ENCODE measurements at places on chromosomes 1 and 21.

- peaks cover 22% of the 10 kb centered on the region for H3K36me3 ChIP-seq
- no peak for DNase-seq
- no peaks in the 10 kb centered on the region for H3K27me3 ChIP-seq
Observed at GRCh38 chr1:46583494-46583893, 20.6 kb downstream of the MKNK1 start.

- H3K27ac ChIP-seq = no peak overlapping the region
- no peak for DNase-seq
- no peaks in the 10 kb centered on the region for H3K4me1 ChIP-seq
- no peaks in the 10 kb centered on the region for H3K36me3 ChIP-seq
- H3K4me3 ChIP-seq = no peak overlapping the region
Observed at GRCh38 chr1:28115267-28115666, 26.9 kb upstream of the EYA3 start.

DNA sequence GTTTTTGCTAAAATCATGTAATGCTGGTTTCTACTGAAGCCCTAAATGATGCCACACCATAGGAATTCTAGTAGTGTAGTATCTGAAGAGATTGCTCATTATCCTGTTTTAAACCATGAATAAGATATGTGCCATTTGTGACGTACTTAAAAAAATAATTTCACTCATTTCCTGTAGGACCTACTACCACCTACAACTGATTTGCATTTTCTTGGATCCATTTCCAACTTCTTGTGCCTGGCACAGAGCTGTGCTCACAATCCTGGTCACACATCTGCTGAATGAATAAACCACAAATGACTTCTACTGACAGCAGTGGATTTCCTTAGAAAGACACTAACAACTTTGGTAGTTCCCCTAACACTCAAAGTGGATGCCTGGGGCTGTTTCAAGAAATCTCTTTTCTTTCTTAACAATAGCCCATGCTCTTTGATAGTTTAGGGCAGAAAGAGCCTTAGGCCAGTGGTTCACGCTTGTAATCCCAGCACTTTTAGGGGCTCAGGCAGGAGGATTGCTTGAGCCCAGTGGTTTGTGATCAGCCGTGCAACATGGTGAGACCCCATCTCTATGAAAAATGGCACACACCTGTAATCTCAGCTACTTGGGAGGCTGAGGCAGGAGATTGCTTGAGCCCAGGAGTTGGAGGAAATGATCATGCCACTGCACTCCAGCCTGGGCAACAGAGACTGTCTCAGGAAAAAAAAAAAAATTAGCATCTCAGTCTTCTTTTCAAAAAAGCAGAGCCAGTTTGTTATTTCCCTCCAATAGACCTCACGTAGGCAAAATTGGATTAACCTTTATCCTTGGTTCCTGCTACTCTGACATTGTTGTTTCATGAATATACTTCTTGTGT, 13.0 kb upstream of the BATF3 start:
- no peak for DNase-seq
- H3K4me1 ChIP-seq = no peaks in the 10 kb centered on the region
- no peak overlapping the region for H3K4me3 ChIP-seq
- H3K36me3 ChIP-seq = no peaks in the 10 kb centered on the region

- H3K27ac ChIP-seq = no peak overlapping the region
- no peak overlapping the region for H3K4me3 ChIP-seq
- no peak for DNase-seq
- peaks cover 6% of the 10 kb centered on the region for H3K4me1 ChIP-seq
Observed at GRCh38 chr1:160780398-160780755, 15.6 kb upstream of the LY9 start.

- DNase-seq = no peak
- H3K4me3 ChIP-seq = no peak overlapping the region
- H3K27me3 ChIP-seq = no peaks in the 10 kb centered on the region
- H3K27ac ChIP-seq = no peak overlapping the region
- H3K36me3 ChIP-seq = peaks cover 8% of the 10 kb centered on the region
Observed at GRCh38 chr21:45517249-45518065, 24.8 kb downstream of the SLC19A1 start.

DNA sequence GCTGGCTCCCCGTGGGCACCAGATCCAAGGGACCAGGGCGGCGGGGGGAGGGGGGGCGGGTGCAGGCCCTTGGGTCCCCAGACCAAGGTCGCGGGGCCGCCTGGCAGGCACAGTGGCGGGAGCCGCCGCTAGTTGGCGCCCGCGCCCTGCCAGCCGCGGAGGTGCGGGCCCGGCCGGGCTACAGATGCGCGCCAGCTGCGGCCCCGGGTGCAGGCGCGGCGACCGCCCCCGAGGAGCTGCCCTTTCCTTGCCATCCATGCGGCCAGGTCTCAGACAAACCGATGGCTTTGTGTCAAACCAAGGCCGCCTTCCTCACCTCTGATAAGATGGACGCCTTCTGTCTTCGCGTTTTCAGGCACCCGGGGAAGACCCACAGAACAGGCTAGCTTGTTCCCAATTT, 2.2 kb upstream of the RUNX3 start:
- no peak overlapping the region for H3K4me3 ChIP-seq
- H3K27ac ChIP-seq = no peak overlapping the region
- H3K4me1 ChIP-seq = peaks cover 26% of the 10 kb centered on the region
- no peaks in the 10 kb centered on the region for H3K27me3 ChIP-seq

DNA sequence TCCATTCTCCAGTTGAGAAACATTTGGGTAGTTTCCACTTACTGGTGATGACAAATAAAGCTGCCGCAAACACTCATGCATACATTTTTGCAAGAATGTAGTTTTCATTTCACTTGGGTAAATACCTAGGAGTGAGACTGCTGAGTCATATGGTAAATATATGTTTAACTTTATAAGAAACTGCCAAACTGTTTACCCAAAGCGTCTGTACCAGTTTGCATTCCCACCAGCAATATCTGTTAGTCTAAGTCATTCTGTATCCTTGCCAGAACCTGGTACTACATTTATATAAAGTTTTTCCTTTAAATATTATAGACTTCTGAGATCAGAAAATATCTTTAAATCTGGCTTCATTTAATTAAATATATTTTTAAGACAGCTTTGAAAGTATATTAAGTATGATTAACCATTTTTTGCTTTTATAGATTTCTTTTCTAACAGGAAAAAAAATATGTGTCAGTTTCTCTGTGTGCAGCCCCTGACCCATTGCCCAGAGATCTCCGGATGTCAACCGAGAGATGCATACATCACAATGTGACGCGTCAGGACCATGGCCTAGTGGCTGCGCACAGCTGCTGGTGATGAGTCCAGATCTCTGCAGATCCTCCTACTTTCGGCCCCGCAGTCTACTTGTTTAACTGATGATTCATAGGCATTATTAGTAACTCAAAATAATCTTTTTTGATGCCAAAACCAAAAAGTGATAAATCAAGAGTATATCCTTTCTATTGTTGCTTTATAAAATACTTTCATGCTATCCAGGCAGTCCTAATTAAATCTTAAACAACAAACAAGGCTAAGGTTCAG, 227.1 kb upstream of the MAP1LC3C start:
- no peaks in the 10 kb centered on the region for H3K27me3 ChIP-seq
- no peak for DNase-seq
- no peak overlapping the region for H3K27ac ChIP-seq
- no peaks in the 10 kb centered on the region for H3K36me3 ChIP-seq
- H3K4me1 ChIP-seq = no peaks in the 10 kb centered on the region
- H3K4me3 ChIP-seq = no peak overlapping the region

DNA sequence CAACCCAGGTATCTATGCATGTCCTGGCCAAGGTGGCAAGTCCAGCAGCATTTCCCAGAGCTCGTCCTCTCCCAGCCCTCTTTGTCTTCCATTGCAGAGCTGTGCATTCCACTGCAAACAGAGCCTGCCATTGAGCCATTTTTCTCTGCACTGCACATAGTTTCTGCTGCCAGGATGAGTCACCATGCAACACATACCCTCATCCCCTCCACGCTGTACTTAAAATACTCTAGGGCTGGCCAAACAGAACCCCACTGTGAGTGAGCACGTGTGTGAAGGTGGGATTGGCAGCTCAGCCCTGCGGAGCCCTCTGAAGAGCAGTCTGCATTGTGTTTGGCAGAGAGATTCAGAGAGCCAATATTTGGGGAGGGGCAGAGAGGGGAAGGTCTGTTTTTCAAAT, 3.9 kb upstream of the ATP1B1 start:
- no peaks in the 10 kb centered on the region for H3K36me3 ChIP-seq
- H3K27me3 ChIP-seq = no peaks in the 10 kb centered on the region
- peaks cover 13% of the 10 kb centered on the region for H3K4me1 ChIP-seq
- no peak overlapping the region for H3K27ac ChIP-seq

DNA sequence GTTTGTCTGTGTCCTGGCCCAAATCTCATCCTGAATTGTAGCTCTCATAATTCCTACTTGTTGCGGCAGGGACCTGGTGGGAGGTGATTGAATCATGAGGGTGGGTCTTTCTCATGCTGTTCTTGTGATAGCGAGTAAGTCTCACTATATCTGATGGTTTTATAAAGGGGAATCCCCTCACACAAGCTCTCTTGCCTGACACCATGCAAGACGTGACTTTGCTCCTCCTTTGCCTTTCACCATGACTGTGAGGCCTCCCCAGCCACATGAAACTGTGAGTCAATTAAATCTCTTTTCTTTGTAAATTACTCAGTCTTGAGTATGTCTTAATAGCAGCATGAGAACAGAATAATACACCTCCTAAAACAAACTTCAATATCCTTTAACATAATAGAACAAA, 1065.6 kb downstream of the PLA2G4A start:
- DNase-seq = no peak
- H3K27ac ChIP-seq = no peak overlapping the region
- H3K4me3 ChIP-seq = no peak overlapping the region
- H3K4me1 ChIP-seq = no peaks in the 10 kb centered on the region
- H3K27me3 ChIP-seq = no peaks in the 10 kb centered on the region

GRCh38 chr1:36731226-36732014, 248.7 kb upstream of the CSF3R start:
- DNase-seq = no peak
- H3K27ac ChIP-seq = no peak overlapping the region
- H3K36me3 ChIP-seq = no peaks in the 10 kb centered on the region
- H3K4me3 ChIP-seq = no peak overlapping the region

- DNase-seq = no peak
- H3K4me3 ChIP-seq = no peak overlapping the region
- no peaks in the 10 kb centered on the region for H3K4me1 ChIP-seq
- H3K27me3 ChIP-seq = no peaks in the 10 kb centered on the region
- H3K36me3 ChIP-seq = no peaks in the 10 kb centered on the region
Observed at GRCh38 chr1:30877205-30877912, 31.2 kb downstream of the SDC3 start.

DNA sequence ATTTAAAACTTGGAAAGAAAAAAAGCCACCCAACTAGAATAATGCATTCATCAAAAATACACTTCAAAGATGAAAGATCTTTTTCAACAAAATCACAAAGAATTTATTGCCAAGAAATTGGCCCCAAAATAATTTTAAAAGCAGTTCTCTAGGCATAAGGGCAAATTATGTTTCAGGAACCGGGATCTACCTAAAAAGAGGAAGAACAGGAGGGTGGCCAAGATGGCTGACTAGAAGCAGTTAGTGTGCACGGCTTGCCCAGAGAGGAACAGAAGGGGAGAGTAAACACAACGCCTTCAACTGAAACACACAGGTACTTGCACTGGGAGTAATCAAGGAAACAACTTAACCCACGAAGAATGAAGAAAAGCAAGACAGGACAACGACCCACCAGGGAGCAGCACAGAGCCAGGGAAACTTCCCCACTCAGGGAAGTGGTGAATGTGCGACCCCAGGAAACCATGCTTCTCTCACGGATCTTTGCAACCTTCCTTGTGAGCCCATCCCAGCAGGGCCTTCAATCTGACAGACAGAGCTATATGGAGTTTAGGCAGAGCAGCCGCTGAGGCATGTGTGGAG, 46.1 kb downstream of the ACKR1 start:
- H3K36me3 ChIP-seq = no peaks in the 10 kb centered on the region
- no peaks in the 10 kb centered on the region for H3K27me3 ChIP-seq
- H3K27ac ChIP-seq = no peak overlapping the region
- DNase-seq = no peak
- H3K4me1 ChIP-seq = no peaks in the 10 kb centered on the region
- no peak overlapping the region for H3K4me3 ChIP-seq

DNA sequence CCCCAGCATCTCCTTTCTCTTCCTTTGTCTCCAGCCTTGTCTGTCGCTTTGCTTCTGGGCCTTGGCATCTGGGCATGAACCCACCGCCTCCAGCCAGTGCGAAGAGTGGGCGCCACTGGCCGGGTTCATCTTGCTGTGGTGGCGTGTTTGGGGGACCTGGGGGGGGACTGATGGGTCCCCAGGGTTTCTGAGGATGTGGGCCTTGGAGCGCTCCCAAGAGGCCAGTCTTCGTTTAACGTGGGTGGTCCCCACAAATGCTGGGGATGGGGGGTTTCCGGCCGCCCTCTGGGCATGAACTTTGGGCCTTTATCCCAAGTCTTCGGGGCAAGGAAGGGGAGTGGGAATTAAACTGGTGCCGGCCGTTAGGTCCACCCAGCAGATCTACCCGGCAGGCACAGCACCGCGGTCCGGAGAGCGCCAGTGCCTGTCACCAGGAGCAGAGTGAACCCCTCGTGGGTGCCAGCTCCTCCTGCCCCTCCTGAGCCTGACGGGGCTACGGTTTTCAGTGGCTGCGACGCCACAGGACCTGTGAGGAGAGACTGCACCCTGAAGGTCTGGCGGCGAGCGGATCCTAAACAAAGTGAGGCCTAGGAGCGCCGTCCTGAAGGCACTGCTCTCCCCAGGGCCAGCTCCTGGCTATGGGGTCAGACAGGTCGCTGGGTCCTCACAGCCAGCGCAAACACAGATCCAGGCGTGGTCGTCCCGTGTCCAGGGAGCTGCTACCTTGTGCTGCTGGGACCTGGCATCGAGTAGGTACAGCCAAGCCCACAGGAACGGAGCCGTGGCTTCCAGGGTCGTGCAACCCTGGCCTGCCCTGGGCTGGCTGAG, 12.1 kb upstream of the C1orf174 start:
- DNase-seq = no peak
- H3K27me3 ChIP-seq = no peaks in the 10 kb centered on the region
- H3K36me3 ChIP-seq = no peaks in the 10 kb centered on the region
- no peak overlapping the region for H3K27ac ChIP-seq

- H3K4me3 ChIP-seq = no peak overlapping the region
- DNase-seq = no peak
- H3K4me1 ChIP-seq = no peaks in the 10 kb centered on the region
- H3K27me3 ChIP-seq = no peaks in the 10 kb centered on the region
- peaks cover 42% of the 10 kb centered on the region for H3K36me3 ChIP-seq
- no peak overlapping the region for H3K27ac ChIP-seq
Observed at GRCh38 chr1:90012300-90012699, 17.4 kb downstream of the ZNF326 start.

GRCh38 chr1:162136760-162137159, 67.3 kb downstream of the NOS1AP start:
- no peaks in the 10 kb centered on the region for H3K4me1 ChIP-seq
- no peak overlapping the region for H3K4me3 ChIP-seq
- H3K27me3 ChIP-seq = no peaks in the 10 kb centered on the region
- no peak for DNase-seq
- H3K27ac ChIP-seq = no peak overlapping the region
- H3K36me3 ChIP-seq = no peaks in the 10 kb centered on the region

DNA sequence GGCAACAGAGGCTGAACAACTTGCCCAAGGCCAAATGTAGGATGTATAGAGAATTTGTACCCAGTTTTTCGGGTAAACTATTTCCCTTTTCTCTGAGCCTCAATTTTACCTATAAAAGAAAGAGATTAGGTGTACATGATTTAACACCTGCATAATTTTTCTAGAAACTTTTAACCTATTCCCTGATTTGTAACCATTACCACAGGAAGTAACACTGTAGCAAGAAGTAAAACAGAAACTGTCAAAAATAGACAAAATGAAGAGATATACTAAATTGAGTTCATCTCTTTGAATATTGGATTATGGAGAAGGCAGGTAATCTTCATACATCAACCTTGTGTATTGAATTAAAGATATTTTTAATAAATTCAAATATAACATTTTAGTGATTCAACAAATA, 136.2 kb downstream of the ZC3H11B start:
- H3K36me3 ChIP-seq = no peaks in the 10 kb centered on the region
- no peak for DNase-seq
- no peaks in the 10 kb centered on the region for H3K4me1 ChIP-seq
- H3K27ac ChIP-seq = no peak overlapping the region
